ENCODE measurements at places on chromosomes 7 and 10.
A peak's percentile ranks its signal among the peaks of the same experiment; 100 is the strongest.

DNA sequence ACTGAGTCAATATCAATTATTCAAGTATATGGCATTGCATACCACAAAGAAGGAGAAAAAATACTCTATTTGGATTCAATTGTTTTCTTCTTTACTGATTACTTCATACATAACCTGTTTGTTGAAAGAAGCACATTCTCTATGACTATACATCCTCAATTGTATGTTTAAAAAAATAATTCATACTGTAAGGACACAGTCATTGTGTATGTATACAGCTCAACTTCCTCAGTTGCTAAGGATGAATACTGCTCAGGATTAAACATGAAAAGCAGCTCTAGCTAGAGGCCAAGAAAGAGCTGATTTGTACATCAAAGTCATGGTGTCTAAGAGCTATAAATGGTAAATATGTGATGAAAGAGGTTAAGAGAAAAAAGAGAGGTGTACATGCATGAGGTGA, 15.8 kb upstream of the BPGM start:
- peak; percentile 84 for DNase-seq

DNA sequence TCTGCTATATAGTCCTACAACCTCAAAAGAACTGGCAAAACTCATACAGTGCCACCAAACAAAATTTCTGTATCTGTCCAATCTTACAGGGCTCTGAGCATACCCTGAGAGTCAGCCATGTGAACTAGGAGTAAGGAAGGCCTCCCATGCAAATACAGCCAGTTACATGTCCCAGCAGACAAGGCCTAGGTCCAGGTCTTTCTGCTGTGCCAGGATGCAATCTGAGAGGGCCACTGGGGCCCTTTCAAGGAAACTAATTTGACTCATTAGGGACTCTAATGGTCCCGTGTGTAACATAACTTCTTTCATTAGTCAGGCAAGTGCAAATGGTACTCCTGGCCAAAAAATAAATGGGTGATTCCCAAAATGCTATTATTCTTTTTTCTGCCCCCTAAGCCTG, 17.9 kb upstream of the HIBADH start:
- no peak for DNase-seq

DNA sequence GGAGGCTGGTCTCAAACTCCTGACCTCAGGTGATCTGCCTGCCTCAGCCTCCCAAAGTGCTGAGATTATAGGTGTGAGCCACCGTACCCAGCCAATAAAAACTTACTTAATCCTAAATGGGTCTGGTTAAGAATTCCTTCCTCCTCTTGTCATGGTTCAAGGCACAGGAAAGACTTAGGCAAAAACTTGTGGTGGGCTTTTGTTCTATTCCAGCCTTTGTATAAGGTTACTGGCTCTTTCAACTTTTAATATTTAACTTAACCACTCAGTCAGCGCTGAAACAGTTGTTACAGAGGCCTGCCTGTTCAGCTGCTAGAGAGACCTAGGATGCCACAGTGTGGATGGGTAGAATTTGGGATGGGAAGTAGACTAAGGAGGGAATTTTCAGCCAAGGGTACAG, 28.1 kb upstream of the GARS1 start:
- no peak for DNase-seq

- no peak for DNase-seq
These were observed 857 bp downstream of the CPXM2 start for GRCh38 chr10:123890756-123891143.

GRCh38 chr7:158811461-158811860, 17.8 kb downstream of the ESYT2 start:
- peak; percentile 63 for DNase-seq

DNA sequence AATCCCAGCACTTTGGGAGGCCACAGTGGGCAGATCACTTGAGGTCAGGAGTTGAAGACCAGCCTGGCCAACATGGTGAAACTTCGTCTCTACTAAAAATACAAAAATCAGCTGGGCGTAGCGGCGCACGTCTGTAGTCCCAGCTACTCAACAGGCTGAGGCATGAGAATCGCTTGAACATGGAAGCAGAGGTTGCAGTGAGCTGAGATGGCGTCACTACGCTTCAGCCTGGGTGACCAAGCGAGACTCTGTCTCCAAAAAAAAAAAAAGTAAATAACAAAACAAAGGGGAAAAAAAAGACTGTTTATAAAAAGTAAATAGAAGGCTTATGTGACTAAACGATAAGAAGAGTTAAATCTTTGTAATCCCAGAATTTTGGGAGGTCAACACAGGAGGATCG, 15.0 kb upstream of the DNMBP start:
- DNase-seq = no peak

DNA sequence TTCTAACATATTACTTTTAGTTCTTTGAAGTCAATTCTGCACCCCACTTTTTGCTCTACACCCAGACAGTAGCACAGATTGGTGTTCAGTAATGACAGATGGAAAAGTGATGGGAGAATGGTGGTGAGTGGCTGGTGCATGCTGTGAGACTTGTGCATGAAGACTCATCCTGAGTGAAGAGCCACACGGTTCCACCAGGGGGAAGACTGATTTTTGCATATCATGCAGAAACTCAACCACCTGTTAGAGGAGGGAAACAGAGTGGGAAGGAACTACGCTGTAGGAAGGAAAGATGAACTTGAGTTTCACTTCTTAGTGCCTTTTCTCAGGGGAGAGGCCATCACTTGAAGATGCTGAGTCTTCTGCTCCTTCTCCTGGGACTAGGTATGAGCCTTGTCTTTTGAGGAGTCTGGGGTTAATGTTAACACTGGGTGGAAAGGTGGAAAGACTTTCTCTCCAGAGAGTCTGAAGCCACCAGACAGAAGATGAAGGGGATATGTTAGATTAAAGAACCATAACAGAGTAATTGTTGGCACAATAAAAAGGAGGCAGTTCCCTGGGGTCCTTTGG, 9.3 kb upstream of the PRSS1 start:
- no peak for DNase-seq

DNA sequence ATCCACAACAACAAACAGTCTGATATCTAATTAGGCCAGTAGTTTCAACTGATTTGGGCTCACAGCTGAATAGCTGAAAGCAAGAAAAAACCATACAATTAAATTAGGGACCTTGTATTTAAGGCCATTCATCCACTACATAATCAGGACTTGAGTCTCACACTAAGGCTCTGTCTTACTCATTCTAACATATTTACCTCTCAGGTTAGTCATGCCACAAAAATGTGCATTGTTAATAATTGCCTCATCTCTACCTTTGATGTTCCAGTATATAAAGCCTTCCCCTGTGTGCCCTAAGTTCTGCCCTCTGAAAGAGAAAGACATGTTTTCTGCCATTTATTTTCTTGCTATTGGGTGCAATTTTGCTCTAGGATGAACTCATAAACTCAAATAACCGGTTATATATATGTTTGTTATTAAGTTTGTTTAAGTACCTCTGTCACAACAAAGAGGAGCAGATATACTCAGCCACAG, 5.3 kb upstream of the C1GALT1 start:
- DNase-seq = peak; percentile 85

- DNase-seq = peak; percentile 66
These were observed 413.5 kb upstream of the LRRN3 start for GRCh38 chr7:110677405-110677804.

GRCh38 chr10:4093438-4093837, 308.4 kb upstream of the KLF6 start:
- no peak for DNase-seq

- DNase-seq = no peak
These were observed 13.4 kb downstream of the ZNF316 start for GRCh38 chr7:6650521-6651011.

GRCh38 chr10:91562839-91563581, 69.9 kb downstream of the PPP1R3C start:
- no peak for DNase-seq

GRCh38 chr7:296373-296945, 6.5 kb downstream of the FOXL3 start:
- DNase-seq = no peak

DNA sequence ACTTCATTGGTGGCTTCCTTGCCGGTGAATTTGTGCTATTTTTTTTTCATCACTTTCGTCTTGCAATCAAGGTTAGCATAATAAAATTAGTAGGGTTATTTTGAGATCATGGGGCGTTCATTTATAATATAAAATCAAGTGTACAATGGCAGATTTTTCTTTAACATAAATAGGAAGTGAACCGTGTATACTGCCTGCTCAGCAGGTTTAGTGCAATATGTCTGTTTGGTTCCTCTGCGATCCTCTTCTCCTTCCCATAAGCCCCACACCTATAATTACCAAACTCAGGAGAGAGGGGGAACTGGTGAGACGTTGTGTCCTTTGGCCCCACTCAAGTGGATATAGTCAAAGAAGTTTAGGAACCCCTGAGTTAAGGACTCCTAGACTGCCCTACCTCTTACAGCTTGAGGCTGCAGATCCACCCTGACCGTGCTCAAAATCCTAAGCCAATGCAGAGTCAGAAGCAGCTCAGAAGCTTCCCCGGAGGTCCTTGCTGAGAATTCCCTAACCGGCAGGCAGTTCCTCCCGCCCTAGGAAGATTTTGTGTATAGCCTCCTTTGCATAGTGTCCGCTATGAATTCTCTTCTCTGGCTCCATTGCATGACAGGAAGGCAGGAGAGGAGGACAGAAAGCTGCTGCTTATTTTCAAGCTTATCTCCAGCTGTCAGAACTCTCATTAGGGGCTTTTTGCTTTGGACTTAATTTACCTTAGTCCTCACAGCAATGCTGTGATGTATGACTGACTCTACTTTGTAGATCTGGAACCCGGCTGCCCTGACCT, 41.5 kb downstream of the PYROXD2 start:
- no peak for DNase-seq

DNA sequence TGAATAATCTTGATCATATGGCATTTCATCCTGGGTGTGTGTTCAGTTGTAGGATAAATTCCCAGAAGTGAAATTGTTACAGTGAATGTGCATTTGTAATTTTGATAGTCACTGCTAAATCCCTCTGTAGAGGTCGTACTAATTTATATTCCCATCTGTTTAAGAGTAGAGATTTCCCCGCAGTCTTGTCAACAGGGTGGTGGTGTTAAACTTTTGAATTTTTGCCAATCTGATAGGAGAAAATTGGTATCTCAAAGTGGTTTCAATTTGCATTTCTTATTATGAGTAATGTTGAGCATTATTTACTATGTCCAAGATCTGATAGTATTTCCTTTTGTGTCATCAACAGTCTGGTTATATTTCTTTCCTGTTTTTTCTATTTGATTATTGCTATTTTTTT, 101.7 kb downstream of the AUTS2 start:
- no peak for DNase-seq

DNA sequence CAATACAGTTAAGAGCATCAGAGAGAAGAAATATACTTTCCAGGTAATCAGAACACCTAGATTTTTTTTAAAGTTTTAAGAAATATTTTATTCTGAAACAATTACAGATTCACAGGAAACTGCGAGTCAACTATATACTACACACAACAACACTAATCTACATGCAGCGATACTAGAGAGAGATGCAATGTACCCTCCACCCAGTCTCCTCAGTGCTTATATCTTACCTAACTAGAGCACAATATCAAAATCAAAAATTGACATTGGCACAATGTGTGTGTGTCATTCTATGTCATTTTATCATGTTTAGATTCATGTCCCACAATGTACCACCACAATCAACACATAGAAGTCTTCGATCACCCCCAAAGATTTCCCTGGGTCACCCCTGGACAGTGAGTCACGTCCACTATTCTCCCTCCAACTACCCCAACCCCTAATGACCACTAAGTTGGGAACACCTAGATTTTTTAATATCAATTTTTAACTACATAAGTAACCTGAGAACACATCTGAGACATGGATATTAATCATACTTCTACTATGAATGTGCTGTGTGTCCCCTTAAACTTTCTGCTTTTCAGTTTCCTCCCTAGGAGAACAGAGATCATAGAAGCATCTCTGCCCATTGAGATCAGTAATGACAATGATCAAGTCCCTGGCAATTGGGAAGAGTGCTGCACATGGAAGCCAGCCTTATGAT, 86.5 kb downstream of the GSAP start:
- no peak for DNase-seq

GRCh38 chr10:31646519-31646918, 282.1 kb downstream of the ARHGAP12 start:
- DNase-seq = no peak

DNA sequence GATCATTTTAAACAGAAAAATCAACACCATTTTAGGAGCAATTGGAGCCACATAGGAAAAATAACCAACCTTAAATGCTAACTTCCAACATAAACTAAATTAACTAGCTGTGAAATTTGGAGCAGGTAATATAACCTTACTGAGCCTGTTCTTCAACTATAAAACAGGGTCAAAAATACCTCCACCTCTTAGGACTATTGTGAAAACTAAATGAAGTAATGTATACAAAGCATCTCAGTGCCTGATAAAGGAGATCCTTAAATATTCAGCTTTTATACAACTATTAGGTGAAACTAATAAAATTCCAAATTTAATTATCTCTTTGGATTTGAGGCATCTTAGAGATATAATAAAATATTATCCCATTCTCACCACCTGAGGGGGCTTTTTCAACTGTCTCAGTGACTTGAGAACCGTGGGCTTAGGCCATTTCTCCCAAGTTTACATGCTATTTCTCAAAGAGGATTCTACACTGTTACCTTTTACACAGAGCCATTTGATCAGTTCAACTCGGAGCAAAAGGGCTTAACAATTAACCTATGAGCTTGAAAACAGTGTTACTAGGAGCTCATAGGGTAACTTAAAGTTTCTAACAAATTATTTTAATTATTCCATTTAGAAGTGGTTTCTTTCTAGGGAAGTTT, 165.0 kb upstream of the ASAH2 start:
- DNase-seq = peak; percentile 24

DNA sequence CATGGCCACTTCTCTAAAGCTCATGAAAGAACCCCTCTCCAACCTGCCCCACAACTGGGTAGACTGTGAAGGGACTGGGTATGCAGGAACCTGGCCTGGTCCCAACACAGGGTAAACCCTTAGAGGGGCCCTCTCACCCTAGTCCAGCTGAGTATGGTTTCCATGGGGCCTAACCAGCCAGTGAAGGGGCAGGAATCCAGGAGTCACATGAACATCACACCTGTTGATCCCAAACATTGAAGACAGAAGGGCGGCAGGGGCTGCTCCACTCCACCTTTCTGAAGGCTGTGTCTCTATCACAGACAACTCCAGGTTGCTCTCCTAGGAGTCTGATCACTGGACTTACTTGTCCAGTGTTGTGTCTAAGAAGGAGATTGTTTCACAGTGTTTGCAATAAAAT, 30.8 kb downstream of the GRID1 start:
- no peak for DNase-seq

GRCh38 chr7:3196629-3197400, 104.2 kb upstream of the SDK1 start:
- DNase-seq = no peak

GRCh38 chr7:91310830-91311460, 46.7 kb downstream of the FZD1 start:
- peak; percentile 52 for DNase-seq

GRCh38 chr10:344582-345200, 209.4 kb downstream of the ZMYND11 start:
- DNase-seq = no peak

GRCh38 chr7:94111009-94111408, 106.9 kb upstream of the BET1 start:
- DNase-seq = no peak

All from IMR-90 (cell line).